ENCODE measurements at places on chromosomes 16 and 17.

DNA sequence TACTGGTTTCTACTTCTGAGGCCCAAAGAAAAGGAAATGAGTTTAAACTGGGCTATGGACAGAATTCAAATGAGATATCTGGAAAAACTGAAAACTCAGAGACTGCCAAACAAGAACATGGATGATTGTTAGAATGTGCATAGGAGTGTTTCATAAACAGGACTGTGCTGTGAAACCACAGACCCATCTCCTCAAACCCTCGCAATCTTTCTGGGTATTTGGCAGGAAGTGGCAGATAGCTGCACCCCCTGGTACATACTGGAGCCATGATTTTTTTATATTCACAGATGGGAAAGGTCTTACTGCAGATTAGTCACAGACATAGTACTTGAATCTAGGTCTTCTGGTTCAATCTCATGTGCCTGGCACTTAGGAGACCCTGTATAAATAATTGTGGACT lies 145.0 kb downstream of the CCDC182 start:
- peak; percentile 62 for DNase-seq

- no peak for DNase-seq
These were observed 53.4 kb downstream of the HSD17B2 start for GRCh38 chr16:82088483-82088882.

DNA sequence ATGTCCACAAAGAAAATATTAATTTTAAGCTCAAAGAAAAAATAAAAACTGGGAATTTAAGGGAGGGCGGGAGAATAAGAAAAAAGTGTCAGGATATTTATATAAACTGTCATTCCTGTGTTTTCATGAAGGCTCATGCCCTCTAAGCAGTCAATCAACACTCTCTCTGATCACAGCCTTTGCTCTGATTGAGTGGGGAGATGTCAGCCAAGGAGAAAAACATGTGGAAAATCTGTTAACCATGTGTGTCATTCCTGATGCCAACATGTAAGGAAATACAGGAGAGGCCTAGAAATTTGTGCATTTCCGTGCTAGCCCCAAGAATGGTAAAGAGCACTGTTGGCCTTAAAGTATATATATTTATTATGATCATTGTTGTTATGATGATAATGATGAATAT lies 137.9 kb upstream of the IRX5 start:
- DNase-seq, result no peak

- DNase-seq, result no peak
These were observed 1.2 kb downstream of the RFFL start for GRCh38 chr17:35062308-35062707.

DNA sequence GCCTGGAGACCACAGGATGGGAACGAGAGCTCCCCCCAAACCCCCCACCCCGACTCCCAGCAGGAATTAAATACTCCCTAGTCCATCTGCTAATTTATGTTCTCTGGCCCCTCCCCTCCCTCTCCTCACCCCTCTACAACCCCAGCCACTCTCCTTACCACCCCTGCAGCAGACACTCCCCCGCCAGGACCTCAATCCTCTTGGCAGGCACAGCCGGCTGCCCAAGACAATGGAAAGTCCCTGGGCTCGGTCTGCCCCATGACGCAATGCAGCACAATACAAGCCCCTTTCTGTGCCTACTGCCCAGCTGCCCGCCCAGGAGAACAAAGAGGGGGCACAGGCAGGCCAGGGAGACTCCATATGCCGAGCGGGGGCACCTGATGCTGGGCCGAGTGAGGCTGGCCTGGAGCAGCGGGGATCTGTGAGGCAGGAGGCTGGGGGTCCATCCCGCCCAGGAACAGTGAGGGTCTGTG lies 30.3 kb upstream of the CDC42EP4 start:
- DNase-seq, result no peak

- DNase-seq, result no peak
These were observed 52.5 kb downstream of the EFCAB13 start for GRCh38 chr17:47376247-47376646.

DNA sequence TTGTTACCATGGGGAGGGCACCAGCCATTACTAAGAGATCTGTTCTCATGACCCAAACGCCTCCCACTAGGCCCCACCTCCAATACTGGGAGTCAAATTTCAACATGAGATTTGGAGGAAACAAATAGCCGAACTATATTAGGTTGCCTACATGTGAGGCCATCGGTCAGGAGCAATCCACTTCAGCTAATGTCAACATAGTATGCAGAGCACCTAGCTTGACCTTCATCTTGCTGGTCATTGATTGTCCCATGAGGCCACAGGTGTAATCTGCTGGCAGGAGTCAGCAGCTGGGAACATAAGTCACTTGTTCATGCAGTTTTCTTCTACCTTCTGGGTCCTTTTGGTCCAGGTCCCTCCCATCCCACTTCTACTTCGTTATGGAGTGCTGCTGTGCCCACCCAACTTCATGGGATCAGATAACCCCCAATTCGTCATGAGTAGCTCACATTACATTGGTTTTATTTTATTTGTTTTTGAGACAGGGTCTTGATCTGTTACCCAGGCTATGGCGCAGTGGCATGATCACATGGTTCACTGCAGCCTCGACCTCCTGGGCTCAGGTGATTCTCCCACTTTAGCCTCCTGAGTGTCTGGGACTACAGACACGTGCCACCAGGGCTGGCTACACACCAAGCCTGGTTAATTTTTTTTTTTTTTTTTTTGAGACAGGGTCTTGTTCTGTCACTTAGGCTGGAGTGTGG lies 5.9 kb upstream of the KPNA2 start:
- no peak for DNase-seq

GRCh38 chr17:70752966-70753467 lies 583.7 kb downstream of the KCNJ2 start:
- no peak for DNase-seq

GRCh38 chr17:2025220-2025621 lies at the start of gene RTN4RL1:
TSS of gene RTN4RL1 (minus strand) at chr17:2025334. CDS start at chr17:2024865, 469 bp downstream.
- peak; percentile 84 for DNase-seq

DNA sequence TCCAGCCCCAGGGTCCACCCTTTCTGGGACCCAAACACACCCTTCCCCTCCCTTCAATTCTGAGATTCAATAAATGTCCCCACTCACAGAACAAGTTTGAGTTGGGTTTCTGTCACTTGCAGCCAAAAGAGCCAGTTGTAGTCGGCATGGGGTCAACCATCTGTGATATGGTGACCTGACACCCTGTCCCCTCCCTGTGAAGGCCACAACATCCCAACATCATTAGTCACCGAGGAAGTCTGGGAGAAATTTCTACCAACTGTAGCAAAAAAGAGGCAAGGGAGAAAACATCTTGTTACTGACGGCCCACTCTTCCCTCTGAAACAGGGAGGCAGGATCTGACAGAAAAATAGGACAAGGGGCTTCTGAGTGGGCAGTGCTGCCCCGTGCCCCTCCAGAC lies 638 bp upstream of the LYZL6 start:
- DNase-seq, result no peak

GRCh38 chr17:40069751-40070708 lies 7.3 kb downstream of the THRA start:
- peak; percentile 67 for DNase-seq

GRCh38 chr16:66342294-66342900 lies 24.1 kb upstream of the CDH5 start:
- DNase-seq, result peak; percentile 7

- DNase-seq, result no peak
These were observed 10.9 kb downstream of the RABEP2 start for GRCh38 chr16:28913946-28914724.

DNA sequence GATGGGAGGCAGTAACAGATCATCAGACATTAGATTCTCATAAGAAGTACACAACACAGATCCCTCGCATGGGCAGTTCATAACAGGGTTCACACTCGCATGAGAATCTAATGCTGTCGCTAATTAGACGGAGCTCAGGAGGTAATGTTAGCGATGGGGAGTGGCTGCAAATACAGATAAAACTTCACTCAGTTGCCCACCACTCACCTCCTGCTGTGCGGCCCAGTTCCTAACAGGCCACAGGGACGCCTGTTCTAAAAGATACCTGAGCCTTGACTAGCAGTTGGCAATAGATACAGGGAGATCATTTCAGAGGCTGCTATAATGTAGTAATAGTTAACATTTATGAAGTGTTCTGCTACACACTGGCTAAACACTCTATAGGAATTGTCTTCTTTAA lies 4.9 kb downstream of the PTRH2 start:
- DNase-seq, result no peak

DNA sequence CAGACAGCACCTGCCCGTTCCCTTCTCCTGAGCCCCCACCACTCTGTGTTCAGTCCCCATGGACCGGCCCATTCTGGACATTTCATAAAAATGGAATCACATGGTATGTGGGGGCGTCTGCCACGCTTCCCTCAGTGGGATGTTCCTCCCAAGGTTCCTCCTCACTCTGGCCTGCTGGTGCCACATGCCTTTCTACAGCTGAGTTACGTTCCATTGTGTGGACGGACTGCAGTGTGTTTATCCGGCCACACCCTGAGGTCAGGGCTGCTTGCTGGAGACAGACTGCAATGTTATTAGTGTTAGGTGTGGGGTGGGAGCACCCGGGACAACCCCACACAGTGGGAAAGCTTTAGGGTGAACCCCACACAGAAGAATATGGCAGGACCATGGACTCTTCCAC lies 5.9 kb upstream of the AATK start:
- DNase-seq, result no peak

DNA sequence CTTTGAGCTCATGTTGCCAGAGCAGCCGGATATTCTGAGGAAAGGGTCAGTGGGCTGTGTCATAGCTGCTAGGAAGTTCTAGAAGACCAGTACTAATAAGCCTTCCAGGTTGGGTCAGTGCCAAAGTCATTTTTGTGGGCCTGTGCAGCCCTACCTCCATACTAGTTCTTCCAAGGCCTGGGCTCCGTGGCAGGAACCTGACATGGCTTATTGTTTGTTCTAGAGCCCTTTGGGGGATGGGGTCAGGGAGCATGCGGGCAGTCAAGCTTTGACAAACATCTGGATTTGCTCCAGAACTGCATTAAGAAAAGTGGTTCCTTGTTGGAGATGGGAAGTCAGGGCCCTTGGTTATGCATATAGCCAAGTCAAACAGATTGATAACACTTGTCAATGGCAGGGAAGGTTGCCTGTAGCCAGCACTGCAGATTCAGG lies 7.6 kb downstream of the ALKBH5 start:
- no peak for DNase-seq

- DNase-seq, result no peak
These were observed 718 bp upstream of the CBFB start for GRCh38 chr16:67028167-67028695.

DNA sequence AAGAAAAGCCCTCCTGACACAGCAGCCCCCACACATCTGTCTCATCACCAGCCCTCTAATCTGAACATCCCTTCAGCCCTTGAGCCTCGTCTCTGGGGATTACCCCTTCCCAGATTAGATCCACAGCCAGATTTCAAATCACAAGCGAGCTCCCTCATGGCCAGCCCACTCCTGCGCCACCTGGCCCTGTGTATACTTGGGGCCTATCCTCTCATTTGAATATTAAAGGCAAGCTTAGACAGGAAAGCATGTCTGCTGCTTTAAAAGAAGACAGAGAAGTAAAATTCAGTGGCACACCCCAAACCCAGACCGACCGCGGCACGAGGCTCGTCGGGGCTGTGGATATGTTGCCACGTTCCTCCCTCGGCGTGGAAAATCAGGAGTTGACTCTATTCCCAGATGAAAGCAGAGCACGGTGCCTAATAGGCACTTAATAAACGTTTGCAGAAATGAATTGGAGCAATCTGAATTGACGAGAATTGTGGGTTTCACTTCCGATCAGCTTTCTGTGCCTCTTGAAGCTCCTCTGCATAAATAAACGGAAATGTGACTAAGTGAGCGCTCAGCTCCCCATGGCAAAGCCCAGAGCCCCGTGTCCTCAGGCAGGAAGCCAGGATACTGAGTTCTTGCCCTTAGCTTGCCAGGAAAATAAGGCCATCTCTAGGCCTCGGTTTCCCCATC lies 108.0 kb downstream of the CCDC182 start:
- no peak for DNase-seq

- DNase-seq, result no peak
These were observed 268.8 kb downstream of the SNX29 start for GRCh38 chr16:12245088-12245920.

DNA sequence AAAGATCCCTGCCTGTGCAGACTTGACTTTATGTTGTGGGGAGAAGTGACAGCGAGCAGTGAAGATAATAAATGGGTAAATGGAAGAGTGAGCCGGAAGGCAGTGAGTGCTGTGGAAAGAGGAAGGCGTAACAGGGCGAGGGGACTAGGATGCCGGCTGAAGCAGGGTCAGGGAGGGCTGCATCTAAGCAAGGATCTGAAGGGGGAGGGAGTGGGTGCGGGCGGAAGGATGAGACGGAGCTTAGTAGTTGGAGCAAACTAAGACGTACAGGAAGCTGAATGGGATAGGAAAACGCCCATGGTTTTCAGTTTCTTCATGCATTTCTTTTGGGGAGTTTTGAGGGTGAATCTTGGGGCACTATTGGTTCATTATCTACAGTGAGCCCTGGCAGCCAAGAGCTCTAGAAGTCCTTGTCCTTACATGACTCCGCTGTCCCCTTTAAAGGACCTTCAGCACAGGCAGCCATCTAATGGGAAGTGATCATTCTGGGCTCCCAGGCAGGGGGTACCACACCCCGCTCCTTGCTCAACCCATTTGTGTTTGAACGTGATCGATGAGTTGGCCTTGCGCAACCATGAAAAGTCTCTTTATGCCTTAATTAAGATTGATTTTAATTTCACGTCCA lies 10.4 kb upstream of the NAT9 start:
- no peak for DNase-seq

DNA sequence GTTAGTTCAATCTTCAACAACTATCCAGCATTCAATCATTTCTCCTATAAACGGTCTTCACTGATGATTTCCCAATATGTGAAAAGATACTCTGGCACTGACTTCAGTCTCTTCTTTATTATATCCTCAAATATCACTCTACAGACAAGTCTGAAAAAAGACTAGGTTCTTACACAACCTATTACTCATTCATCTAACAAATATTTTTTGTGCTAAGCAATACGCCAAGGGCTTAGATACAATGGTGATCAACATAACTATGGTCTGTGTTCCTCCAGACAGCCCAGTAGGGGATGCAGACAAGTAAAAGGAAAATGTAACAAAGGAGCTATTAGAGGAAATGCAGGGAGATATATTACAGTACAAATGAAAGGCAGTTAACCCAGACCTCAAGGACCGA lies 63.9 kb downstream of the MYO1D start:
- DNase-seq, result no peak

DNA sequence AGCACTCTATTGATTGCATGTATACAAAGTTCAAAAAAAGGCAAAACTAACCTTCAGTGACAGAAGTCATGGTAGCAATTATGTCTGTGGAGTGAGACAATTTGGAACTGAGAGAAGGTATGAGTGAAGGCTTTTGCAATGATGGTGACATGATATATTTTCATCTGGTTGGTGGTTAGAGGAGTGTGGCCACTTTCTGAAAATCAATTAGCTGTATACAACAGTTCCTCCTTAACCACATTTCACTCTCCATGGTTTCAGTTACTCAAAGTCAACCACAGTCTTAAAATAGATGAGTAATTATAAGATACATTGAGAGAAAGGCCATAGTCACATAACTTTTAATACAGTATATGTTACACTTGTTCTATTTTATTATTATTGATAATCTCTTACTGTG lies 26.2 kb downstream of the ADAMTS18 start:
- no peak for DNase-seq

Measured in CD4-positive, alpha-beta T cell treated with Interleukin-12 subunit alpha and Interleukin-12 subunit beta, for 1 hour (primary cell).